T-helper 17 cell (primary cell): ENCODE measurements at places on chromosomes 6 and 20.

- no peak for DNase-seq
Measured at GRCh38 chr6:49556429-49556837, 6.0 kb downstream of the C6orf141 start.

DNA sequence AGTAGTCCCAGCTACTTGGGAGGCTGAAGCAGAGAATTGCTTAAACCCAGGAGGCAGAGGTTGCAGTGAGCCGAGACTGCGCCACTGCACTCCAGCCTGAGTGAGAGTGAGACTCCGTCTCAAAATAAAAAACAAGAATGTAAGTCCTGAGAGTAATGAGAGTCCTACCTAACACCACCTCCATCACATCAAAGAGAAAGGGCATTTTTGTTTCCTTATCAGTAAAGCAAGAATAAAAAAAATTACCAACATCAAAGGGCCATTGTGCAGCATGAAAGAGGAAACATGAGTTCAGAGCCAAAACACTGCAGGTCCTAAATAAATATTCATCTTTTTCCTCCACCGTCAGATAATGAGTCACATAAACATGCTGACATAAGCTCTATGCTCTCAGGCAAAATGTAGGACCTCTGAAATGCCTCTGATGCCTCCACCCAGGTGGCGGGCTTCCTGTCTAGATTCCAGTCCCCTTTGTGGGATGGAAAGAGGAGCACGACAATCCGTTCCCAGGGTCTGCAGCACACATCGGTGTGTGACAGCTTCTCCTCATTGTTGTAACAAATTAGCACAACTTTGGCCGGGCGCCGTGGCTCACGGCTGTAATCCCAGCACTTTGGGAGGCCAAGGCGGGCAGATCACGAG lies 7.2 kb downstream of the ATP9A start:
- DNase-seq, result no peak

GRCh38 chr20:54048481-54048880 lies 21.9 kb downstream of the BCAS1 start:
- DNase-seq, result no peak

- no peak for DNase-seq
Measured at GRCh38 chr20:51800872-51801121, 1.5 kb downstream of the SALL4 start.

- DNase-seq, result no peak
Measured at GRCh38 chr6:72716916-72717315, 95.1 kb downstream of the KCNQ5 start.

DNA sequence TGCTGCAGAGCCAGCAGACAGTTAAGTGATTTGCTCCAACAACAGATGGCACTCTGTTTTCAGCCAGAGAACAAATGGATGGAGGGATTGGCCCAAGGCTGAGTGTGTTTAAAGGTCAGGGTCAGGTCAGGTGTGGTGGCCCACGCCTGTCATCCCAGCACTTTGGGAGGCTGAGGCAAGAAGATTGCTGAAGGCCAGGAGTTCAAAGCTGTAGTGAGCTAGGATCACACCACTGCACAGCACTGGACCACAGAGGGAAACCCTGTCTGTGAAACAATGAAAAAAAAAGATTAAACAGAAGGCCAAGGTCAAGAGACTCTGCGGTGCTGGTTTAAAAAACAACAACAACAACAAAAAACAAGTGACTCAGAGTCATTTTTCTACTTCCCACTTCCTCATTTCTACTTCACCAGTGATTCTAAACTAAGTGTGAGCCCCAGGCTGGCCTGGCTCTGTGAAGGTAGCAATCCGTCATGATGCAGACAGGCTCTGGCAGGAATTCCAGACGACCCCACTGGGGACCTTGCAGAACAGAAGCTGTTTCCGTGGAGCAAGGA lies 42.5 kb upstream of the ARMC2 start:
- no peak for DNase-seq

DNA sequence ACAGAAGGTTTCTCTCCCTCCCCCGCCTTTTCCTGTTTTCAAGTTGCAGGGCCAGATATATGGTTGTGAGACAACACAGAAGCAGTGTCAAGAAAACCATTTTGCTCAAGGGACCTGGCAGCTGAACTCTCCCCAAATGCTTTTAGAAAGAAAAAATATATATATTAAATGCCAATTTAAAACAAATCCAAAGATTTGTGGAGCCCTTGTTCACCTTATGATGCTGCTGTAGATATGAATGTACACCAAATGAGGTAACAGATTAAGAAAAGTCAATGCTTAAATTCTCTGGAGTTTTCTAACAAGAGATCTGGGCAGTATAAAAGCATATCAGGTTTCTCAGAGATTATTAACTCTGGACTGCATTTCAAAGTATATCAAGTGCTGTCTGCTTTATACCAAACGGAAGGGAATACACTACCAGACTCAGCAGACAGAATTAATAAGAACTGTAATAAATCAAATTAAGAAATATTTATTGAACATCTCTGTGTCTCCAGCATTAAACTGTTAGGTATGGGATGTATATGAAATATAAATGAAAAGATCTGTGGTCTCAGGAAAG lies 357.5 kb downstream of the HDGFL1 start:
- DNase-seq, result no peak

- no peak for DNase-seq
Measured at GRCh38 chr20:46713957-46714834, 4.7 kb downstream of the SLC2A10 start.

- DNase-seq, result peak; percentile 45
Measured at GRCh38 chr6:73309785-73310502, 44.1 kb downstream of the DPPA5 start.

GRCh38 chr20:10415013-10415650 lies 18.9 kb downstream of the MKKS start:
- no peak for DNase-seq

DNA sequence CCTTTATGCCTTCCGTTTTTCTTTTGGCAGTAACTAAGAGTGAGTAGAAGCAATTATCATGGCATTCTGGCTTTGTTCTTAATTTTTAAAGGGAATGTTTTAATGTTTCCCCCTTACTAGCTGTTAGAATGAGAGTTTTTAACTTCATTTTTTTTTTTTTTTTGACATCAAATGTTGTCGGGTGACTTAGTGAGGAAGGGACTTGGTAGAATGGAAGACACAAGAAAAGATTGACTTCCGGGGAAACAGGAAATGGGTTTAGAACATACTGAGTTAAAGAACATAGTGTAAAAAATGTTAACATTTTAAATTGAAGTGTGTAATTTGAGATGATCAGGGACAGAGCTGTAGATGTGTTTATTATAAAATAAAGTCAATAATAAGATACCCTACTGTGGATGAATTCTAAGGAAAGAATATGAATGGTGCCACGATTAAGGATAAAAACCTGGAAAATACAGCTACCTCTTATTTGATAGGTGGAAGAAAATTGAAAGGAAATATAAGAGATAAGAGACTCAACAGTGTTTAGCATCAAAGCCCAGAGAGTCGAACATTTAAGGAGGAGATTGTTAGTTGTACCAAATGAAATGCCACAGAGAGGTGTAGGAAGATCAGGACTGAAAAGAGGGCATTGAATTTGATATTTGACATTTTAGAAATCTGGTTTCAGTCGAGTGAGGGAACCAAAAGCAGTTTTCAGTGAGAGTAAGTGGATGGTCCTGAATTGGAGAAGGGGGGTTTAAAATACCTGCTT lies 9.4 kb downstream of the HSF2 start:
- no peak for DNase-seq

DNA sequence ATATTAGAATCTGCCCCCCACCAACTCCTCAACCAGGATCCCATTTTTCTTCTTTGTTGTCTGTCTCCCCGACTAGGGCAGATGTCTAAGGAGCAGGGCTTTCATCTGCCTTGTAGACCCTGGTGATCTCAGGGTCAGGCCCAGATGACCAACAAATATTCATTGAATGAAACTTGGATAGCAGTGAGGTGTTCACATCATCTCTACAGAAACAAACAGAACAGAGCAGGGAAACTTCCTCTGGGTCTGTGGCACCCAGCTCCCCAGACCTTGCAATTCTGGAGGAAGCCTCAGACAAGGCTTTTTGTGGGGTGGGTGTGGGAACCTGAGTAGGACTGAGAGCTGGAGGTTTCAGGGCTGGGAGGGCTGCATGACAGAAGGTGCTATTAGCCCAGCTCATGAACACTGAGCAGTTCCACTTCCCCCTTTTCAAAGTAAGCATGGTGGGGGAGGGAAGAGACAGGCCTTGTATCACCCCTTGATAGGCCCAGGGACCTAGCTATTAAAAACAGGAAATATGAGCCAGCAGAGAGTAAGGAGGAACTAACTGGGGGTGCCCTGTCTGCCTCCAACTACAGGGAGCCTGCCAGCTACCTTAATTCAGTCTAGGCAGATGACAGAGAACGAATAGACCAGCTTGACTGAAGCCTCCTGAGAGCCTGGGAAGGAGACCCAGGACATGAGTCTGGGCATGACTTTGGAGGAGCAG lies 37.3 kb upstream of the TOP1 start:
- no peak for DNase-seq

DNA sequence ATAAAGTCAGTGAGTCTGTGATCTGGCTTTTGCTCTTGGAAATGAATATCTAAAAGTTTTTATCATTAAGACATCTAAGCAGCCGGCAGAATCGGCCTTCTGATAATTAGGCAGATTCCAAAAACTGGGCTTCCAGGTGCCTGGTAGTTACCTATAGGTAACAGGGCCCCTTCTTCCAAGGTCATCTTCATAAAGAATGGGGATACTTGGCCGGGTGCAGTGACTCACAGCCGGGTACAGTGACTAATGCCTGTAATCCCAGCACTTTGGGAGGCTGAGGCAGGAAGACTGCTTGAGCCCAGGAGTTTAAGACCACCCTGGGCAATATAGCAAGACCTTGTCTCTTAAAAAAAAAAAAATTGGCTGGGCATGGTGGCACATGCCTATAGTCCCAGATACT lies 12.9 kb upstream of the RBL1 start:
- DNase-seq, result no peak

DNA sequence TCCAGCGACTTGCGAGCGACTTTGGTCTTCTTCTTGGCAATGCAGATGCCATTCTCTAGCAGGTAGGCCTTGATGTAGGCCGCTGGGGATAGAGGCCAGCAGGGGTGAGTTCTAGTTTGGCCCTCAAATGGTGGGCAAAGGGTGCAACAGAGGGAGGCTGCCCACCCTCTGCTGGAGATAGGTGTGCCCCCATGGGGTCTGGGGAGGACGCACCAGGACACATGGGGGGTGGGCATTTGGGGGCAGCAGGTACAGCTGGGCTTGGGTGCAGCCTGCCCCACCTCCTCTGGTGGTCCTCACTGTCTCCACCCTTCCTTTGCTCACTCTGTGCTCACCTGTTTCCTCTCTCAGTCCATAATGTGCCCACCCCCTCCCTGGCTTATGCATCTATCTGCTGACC lies 11.3 kb downstream of the KCNK15 start:
- no peak for DNase-seq

GRCh38 chr6:166010136-166010960 lies 157.3 kb downstream of the TBXT start:
- no peak for DNase-seq

- no peak for DNase-seq
Measured at GRCh38 chr6:125759959-125760457, 10.6 kb downstream of the HEY2 start.

DNA sequence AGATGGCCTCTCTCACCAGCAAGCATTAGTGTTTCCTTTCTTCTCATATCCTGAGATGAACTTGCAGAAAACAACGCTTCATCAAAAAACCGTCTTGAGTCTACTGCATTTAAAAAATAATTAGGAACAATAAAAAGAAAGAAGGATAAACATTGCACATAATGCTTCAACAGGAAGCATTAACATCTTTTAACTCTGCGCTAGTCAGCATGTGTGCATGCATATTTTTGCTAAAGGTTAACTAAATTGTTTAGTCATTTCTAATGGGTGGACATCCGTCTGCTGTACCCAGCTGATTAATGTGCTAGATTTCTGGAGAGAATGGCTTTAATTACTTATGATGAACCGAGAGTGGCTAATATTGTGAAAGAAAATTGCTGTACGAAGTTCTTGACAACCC lies 349.3 kb downstream of the SOX4 start:
- DNase-seq, result no peak

- no peak for DNase-seq
Measured at GRCh38 chr20:37598575-37599342, 71.1 kb upstream of the BLCAP start.

DNA sequence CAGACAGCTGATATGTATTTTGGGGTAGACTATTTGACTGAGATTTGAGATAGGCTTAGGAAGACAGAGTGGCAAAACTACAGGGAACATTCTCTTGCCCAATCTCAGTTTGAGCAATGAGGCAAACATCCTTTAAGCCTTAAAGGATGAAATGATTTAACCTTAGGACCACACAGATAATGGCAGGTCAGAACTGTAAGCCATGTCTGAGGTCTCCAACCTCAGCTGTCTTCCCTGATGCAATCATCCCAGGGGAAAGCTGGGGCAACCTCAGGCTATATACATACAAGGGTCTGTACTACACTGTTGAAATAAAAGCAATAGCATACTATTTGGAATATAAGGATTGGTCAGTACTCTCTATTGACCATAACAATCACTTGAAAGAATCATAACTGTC lies 83.8 kb upstream of the NUP153 start:
- DNase-seq, result no peak

DNA sequence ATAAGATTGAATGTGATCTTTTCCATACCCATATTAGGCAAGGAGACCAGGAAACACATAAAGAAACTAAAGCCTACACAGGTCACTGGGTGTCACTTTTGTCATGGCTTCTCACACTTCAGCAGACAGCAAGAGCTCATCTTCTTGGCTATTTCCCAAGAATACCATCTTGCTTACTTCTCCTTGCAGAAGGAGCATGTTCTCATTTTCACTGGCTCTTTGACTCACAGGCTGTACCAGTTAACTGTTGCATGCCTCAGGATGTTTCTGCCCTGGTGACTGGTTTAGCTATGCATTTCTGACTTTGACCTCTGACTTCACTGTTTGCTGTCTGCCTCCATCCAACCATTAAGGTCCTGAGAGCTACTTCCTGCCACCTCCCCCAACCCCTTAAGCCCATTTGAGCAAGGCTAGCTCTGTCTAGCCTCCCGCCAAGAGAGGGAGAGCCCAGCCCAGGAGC lies 40.3 kb upstream of the OGFRL1 start:
- DNase-seq, result no peak

DNA sequence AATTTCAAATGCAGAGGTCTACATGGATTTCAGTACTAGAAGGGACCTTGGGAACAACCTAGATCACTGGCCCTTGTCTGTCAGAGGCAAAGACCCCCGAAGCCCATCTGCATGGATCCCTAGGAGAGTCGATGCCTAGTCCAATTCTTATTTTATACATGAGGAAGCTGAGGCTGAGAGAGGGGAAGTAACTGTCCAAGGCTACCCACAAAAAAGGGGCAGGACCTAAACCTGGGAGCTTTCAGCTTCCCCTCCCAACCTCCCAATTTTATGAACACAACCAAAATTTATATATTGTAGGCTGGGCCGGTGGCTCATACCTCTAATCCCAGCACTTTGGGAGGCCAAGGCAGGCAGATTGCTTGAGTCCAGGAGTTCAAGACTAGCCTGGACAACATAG lies 73.2 kb downstream of the TRERF1 start:
- no peak for DNase-seq

GRCh38 chr6:135937106-135937505 lies 85.6 kb downstream of the PDE7B start:
- no peak for DNase-seq

- no peak for DNase-seq
Measured at GRCh38 chr20:44800391-44801046, 9.8 kb downstream of the RIMS4 start.
